Endothelial cell (in vitro differentiated cells): ENCODE measurements at places on chromosomes 6 and 20. TPM values are rescaled to one million over a fixed set of nuclear protein-coding genes. Genes with fewer than 3 reads are reported as not detected.

Gene LPA
- not detected for total RNA-seq

Gene DDAH2
- total RNA-seq = 145 TPM

Gene CNBD2
- total RNA-seq = 8.8 TPM

Gene NMBR
- total RNA-seq = not detected

Gene LY86
- not detected for total RNA-seq

Gene HLA-DQA1
- total RNA-seq = not detected

DNA sequence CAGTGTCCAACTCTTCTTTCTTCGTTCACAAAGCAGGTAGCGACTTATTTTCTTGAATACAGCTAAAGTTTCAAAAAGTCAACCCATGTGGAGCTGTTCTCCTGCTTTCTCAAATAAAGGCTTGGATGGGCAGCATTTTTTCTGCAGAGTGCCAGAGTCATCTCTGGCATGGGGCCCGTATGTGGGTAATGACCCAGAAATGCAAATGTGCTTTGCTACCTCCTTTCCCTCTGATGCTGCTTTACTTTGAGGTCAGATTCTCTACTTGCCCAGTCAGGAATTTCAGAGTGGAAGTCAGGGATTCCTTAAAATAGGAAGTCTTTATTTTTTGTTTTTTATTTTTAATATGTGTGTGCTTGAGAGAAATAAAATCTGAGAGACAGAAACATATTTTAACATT, 4.9 kb downstream of the NKAIN2 start:
- H3K36me3 ChIP-seq = no peaks in the 10 kb centered on the region
- H3K4me3 ChIP-seq = no peak overlapping the region
- peaks cover 3% of the 10 kb centered on the region for H3K4me1 ChIP-seq
- no peak for DNase-seq
- no peak overlapping the region for H3K27ac ChIP-seq

DNA sequence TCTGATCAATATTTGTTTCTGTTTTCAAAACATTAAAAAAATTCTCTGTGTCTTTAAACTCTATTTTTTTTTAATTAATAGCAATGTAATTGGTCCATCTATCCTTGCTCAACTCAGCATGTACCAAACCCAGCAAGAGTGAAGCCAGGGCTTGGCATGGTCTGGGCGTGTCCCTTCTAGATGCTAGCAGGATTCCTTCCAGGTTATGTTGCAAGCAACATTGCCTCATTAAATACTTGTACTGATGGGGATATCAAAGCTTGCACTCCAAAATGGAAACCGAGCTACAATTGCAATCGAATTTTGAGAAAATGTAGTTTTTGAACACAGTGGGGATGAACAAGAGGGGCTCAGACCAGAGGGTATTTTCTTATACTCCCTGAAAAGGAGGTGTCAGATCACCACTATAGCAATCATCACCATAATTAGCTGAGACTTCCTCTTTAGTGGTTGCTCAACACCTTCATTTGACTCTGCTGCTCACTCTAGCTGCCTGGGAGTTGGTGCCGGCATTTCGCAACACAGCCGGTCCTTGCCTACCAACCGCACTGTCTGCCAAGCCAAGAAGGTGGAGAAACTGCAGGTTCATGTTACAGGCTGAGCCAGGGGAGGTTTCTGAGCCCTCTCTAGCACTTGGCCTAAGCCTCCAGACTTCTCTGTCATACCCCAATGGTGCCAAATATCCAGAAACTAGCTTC, 67.8 kb upstream of the RALGAPA2 start:
- H3K36me3 ChIP-seq = no peaks in the 10 kb centered on the region
- no peaks in the 10 kb centered on the region for H3K27me3 ChIP-seq
- H3K27ac ChIP-seq = no peak overlapping the region
- no peak overlapping the region for H3K4me3 ChIP-seq
- H3K4me1 ChIP-seq = no peaks in the 10 kb centered on the region
- no peak for DNase-seq

DNA sequence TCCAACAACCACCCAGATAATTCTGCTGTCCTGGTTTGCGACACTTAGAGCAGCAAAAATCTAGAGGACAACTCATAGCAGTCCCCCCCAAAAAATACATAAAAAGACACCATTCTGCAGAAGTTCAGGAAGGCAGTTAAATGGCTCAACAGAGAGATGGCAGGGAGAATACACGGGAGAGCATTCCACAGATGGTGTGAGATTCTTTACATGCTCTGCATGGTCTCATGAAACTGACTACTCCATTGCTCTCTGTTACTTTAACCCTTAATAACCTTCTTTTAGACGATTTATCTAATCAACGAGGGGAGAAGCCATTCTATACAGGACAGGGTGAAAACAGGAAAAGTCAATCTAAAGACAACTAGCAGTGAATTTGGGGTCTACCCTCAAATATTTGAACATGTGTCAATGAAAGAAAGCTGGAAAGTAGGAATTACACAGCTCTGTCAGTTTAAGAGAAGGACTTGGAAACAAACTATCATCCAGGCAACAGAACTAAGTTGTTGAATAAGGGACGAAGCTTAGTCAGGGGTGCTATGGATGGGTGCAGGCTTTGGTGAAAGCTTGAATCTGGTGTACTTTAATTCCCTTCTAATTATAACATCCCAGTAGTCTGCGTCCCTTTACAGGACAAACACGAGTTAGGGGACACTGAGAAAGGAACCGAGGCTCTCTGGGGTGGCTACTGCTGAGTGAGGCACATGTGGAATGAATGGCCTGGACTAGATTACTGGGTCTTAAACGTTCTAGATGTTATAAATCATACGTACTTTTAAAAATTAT, 5.1 kb downstream of the PERP start:
- peak overlapping the region; percentile 21 for H3K27ac ChIP-seq
- no peak for DNase-seq
- H3K27me3 ChIP-seq = peaks cover 2% of the 10 kb centered on the region
- H3K36me3 ChIP-seq = no peaks in the 10 kb centered on the region

DNA sequence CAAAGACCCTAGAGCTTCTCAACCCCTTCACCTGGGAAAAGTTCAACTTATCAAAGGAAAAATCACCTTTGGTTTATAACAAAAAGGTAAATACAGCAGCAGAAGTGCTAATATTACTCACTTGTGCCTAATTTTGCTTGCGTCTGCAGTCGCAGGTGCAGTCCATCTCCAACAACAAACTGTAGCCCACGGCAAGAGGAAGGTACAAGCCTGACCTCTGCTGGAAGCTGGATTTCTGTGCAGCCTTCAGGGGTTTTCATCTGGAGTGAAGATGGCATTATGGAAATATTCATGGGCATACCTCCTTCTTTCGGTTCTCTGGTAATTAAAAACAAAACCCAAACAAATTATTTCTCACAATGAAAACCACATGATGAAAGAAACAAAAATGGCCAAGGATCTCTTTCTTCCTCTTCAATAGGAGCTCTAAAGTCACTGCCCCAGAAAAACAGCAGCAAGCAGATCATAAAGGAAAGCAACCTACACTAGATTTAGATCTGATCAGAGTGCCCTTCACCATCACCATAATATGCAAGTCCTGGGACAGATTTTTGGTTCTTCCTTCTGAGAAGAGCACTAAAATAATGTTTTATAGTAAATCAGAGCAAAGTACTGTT, 7.8 kb downstream of the UBE3D start:
- H3K4me1 ChIP-seq = no peaks in the 10 kb centered on the region
- H3K36me3 ChIP-seq = no peaks in the 10 kb centered on the region
- DNase-seq = peak; percentile 56
- H3K27me3 ChIP-seq = no peaks in the 10 kb centered on the region
- H3K27ac ChIP-seq = no peak overlapping the region

GRCh38 chr6:29834564-29835436, 7.2 kb downstream of the HLA-G start:
- H3K4me1 ChIP-seq = peaks cover 6% of the 10 kb centered on the region
- H3K4me3 ChIP-seq = no peak overlapping the region
- no peak overlapping the region for H3K27ac ChIP-seq
- H3K27me3 ChIP-seq = peaks cover 2% of the 10 kb centered on the region
- DNase-seq = peak; percentile 64

DNA sequence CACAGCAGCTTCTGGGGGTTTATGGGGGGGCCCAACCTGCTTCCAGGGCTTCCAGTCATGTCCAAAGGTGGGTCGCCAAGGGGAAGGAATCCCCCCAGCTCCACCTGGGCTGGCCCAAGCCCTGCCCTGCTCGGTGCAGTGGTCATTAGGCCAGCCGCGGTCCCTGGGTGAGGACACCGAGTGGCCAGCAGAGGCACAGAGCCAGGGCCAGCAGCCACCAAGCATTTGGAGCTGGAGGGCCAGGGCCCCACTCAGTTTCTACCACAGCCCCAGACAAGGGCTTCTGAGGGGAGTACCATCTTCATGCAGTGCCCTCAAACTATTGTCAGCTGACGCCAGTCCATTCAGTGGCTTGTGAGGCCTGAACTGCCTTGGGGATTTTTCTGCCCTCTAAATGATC, 39.6 kb downstream of the TFEB start:
- no peak overlapping the region for H3K27ac ChIP-seq
- H3K4me3 ChIP-seq = no peak overlapping the region
- H3K27me3 ChIP-seq = peaks cover 10% of the 10 kb centered on the region
- H3K36me3 ChIP-seq = no peaks in the 10 kb centered on the region
- H3K4me1 ChIP-seq = peaks cover 38% of the 10 kb centered on the region
- DNase-seq = no peak

GRCh38 chr20:40945754-40946450, 82.7 kb upstream of the TOP1 start:
- DNase-seq = peak; percentile 68
- H3K27ac ChIP-seq = no peak overlapping the region
- no peak overlapping the region for H3K4me3 ChIP-seq
- H3K27me3 ChIP-seq = no peaks in the 10 kb centered on the region
